ENCODE measurements at places on chromosomes 1 and 21.

DNA sequence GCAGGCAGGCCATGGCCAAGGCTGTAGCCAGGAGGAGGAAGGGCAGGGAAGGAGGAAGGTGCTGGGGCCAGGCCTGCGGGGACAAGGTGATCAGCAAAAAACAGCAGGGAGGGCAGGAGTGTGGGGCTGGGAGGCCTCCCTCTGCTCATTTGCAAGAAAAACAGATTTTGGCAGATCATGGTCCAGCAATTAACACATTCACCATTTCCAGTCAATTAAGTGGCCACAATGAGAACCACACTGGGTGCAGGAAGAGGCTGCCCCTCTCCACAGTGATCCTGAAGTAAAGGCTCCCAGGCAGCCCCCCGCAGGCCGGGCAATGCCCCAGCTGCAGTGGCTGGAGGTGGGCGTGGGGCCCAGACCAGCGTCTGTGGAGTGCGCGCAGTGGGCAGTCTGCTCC, 54.6 kb downstream of the DMRTB1 start:
- no peak for DNase-seq

DNA sequence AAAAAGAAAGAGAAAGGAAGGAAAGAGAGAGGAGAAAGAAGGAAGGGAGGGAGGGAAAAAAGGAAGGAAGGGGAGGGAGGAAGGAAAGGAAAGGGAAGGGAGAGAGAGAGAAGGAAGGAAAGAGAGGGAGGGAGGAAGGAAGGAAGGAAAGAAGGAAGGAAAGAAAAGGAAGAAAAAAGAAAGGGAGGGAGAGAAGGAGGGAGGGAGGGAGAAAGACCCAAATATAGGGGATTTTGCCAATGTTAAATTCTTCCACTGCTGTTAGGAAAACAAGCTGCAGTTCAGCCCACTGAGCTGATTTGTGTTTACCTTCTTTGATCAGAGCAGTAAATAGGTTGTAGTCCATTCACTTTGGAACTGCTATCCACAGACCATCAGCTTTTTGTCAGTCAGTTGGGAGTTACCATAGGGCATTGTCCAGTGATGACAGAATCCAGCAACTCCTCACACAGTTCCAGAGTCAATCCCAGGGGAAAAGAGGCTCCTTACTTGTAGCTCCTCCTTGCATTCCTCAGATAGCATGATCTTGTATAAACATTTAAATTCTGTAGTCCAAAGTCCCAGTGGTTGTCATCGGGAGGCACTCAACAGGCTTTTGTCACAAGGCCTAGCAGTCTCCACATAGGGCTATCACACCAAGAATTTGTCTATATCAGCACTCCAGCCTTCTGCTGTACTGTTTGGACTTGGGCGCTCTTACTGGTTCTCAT, 13.5 kb upstream of the PPP1R8 start:
- no peak for DNase-seq

DNA sequence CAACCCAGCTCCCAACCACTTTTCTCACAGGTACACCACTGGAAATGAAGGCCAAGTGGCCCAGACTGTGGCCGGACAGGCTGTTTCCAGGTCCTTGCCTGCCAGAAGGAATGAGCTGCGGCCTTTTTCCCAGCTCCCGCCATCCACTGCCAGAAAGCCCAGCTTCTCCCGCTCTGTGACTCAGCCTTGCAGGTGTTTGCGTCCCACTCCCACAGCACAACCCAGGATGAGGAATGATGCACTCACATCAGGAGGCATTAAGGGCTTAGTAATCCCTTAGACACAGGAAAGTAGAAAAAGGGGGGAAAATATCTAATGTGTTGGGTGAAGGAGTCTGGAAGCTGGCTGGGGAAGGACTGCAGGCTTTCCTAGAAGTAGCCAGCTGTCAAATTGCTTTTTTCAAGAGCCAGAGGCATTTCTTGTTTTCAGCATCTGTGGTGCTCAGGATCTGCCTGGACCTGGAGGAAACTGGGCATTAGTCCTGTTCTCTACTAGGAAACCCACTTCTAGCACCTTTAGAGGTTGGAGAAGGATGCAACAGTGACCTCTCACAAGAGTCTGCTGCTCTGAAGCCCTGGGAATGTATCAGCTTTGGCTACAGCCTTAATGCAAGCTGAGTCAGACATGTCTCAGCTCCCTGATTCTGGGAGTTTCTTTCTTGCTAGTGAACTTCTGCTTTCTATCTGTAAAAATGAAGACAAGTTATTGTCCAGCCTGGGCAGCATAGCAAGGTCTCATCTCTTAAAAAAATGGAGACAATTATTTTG, 13.2 kb upstream of the MAP1LC3C start:
- no peak for DNase-seq

DNA sequence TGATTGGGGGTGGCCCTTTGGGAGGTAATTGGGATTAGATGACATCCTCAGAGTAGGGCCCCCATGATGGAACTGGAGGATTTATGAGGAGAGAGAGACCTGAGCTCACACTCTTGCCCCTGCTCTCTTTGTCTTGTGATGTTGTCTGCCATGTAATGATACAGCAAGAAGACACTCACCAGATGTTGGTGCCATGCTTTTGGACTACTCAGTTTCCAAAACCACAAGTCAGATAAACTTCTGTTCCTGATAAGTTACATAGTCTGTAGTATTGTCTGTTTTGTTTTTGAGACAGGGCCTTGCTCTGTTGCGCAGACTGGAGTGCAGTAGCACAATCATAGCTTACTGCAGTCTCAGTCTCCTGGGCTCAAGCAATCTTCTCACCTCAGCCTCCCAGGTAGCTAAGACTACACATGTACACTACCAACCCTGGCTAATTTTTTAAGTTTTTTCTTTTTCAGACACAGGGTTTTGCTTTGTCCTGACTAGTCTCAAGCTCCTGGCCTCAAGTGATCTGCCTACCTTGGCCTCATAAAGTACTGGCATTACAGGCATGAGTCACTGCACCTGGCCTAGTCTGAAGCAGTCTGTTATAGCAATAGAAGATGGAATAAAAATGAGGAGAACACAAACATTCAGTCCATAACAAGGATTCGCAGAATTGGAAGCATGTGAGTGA, 115.0 kb upstream of the GALNT2 start:
- DNase-seq, result no peak

DNA sequence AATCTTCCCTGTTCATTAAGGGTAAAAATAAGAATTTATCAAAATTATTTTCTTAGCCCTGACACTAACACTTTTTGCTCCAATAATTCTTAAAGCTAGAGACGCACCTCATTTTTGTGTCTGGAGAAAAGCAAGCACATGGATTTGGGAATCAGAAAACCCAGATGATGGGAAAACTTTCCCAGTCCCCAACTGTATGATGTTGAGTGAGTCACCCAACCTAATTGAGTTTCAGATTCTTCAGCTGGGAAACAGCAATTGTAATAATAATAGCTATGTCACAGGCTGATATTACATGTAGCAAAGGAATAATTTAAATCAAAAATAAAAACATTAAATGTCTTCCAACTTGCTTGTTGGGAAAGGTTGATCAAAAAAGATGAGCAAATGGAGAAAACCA, 159.0 kb downstream of the MIS18A start:
- DNase-seq, result no peak

DNA sequence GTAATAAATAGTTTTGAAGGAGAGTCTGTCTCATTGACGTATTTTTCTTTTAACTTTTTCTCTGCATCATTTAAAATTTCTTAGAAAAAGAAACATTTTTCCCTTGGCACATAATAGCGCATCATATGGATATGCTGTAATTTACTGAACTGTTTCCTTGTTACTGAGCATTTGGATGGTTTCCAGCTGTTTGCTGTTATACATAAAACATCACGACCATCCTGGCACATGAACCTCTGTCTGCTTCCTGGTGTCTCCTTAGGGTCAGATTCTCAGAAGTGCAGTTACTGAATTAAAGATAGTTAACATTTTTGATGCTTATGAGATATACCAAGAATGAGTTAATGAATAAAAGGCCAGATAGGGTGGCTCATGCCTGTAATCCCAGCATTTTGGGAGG, 67.2 kb downstream of the BACE2 start:
- no peak for DNase-seq

DNA sequence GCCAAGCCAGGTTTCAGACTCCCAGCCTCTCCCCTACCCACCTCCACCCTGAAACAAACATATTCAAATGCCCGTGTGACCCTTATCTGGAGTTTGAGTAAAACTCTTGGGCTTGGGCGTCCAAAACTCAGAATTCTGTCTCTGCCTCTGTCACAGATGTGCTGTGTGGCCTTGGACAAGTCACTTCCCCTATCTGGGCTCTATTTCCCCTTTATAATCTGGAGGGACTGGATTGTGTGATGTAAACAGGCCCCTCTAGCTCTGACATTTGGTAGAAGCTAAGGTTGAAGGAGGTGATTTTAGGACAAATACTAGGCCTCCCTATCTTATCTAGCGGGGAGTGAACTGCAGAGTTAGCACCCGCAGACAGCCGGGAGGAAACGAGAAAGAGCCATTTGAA, 67.5 kb downstream of the IGSF21 start:
- DNase-seq, result no peak

DNA sequence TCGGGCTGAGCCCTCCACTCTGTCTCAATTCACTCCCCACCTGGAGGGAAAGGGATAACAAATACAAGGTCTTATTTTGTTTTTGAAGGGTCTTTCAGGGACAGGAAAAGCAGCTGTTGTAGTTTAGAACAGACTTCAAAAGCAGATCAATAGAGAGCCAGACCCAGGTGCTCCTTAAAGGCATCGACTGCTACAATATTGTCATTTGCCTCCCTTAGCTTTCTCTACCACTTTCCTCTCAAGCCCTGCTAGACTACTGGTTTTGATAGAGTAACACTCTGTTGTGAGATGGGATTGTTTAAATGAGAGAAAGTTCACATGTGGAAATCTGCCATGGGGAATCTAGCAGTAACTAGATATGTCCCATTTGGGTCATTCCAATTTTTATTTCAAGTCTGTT, 24.0 kb downstream of the RGS7 start:
- no peak for DNase-seq

- no peak for DNase-seq
Observed at GRCh38 chr1:182910143-182910542, 42.8 kb downstream of the SHCBP1L start.

DNA sequence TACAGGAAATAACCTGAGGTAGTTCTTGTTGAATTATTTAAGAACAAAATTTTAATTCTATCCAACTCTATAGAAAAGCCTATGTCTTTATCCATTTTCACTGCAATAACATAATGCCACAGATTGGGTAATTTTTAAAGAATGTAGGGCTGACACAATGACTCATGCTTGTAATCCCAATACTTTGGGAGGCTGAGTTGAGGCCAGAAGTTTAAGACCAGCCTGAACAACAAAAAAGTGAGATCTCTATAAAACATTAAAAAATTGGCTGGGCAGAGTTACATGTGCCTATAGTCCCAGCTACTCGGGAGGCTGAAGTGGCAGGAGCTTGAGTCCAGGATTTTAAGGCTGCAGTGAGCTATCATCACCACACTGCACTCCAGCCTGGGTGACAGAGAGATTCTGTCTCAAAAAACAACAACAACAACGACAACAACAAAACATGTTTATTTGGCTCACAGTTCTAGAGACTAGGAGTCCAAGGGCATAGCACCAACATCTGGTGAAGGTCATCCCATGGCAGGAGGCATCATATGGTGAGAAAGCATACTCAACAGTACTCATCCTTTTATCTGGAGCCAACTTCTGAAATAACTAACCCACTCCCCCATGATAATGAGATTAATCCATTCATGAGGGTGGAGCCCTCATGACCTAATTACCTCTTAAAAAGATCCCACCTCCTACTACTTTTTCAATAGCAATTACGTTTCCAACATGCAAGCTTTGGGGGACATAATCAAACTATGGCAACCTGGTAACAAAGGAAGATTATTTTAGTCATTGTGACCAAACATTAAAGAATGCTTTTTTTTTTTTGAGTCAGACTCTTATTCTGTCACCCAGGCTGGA, 59.6 kb downstream of the ABL2 start:
- DNase-seq, result no peak

DNA sequence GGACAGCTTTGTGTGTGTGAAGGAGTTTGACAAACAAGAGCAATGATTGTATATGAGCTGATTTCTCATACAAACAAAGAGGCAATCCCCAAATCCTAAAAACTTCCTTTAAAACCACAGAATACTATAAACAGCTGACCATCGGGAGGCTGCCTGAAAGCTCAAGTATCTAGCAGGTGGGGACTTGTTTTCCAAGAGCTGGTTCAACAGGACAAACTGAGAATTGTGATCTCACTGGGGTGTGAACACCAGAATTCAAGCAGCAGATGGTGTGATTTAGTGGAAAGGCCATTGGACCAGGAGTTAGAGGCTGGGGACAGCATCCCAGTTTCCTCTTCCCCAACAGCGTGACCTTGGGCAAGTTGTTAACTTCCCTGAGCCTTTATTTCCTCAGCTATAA, 13.9 kb downstream of the LMX1A start:
- DNase-seq, result no peak

DNA sequence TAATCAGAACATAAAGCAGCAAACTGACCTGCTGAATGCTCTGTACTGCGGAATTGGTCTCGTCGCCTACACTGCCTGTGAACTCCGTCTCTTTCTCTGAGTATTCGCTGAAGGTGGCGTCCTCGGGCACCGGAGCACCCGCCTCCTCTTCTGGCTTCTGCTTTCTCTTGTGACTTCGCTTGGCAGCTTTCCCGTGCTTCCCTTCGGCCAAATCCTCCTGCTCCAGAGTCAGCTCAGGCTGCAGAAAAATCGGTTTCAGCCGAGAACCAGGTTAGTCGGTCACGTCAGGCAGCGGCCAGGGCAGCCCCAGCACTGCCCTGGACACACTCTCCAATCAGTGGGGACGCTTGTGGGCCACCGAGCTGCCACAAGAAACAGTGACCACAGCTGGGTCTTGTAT, 35.8 kb upstream of the RIPK4 start:
- no peak for DNase-seq

GRCh38 chr1:17903386-17903785, 148.3 kb downstream of the ACTL8 start:
- DNase-seq, result no peak

DNA sequence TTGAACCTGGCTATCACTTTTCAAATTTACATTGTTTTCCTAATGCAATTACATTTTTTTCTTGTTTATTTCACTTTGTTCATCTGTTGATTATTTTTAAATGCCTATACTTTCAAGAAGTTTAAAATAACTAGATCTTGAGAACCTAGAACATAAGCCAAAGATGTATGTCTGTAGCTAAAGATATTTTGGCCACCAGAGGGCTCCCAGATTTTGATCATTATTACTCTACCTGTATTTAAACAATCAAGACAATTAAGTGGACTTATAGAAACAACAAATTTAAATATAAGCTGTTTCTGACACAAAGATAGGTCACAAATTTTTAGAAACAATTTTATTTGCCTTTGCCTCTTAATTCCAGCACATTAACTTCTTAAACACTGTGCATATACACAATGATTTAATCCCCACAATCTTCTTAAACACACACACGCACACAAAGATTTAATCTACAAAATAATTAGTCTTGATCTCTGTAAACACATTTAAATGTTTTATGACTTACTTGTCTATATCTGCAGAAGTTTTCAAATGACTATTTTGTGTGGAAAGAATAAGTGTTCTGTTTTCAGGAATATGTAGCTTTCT, 380.0 kb downstream of the DSCAM start:
- DNase-seq, result no peak

DNA sequence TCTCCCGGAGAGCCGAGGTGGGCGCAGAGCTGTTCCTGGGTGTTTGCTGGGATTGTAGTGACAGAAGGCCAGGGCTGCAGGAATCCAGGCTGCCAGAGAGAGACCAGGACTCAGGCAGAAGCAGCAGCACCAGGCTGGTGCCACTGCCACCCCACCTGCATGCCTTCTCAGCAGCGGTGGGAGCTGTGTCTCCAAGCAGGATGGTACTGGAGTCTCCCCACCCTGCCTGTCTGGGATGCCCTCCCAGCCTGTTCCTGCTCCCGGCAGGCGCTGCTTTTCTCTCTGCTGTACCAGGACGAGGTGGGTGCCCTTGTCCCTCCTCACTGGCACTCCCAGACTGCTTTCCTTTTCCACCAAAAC, 4.5 kb upstream of the HES4 start:
- DNase-seq, result no peak
